ENCODE measurements at places on chromosomes 5 and 9.

DNA sequence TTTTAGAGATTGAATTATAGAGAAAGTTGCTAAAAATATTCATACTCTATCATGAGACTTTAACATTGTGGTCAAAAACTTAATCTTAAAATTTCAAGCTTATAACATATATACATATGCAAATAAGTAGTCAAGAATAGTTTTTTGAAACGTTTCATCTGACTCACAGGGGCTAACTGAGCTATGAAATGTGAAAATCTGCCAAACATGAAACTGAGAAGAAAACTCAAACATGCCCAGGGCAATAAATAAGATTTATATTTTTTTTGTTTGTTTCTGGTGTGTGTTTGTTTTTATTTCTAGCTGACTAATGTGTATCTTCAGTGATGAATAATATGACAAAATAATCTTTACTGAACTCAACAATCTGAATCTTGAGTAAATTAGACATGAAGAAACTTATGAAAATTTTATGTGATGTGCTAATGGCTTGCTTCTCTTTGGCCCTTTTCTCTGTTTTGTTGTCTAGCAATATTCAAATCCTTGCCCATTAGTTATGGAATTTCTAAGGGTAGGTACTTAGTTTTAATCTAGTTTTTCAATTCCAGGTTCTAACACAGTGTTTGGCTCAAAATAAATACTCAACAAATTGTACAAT is 99.9 kb downstream of the FAM174A start:
- DNase-seq: no peak

- no peak for DNase-seq
Measured at GRCh38 chr5:151646334-151646733, 40.4 kb downstream of the SPARC start.

DNA sequence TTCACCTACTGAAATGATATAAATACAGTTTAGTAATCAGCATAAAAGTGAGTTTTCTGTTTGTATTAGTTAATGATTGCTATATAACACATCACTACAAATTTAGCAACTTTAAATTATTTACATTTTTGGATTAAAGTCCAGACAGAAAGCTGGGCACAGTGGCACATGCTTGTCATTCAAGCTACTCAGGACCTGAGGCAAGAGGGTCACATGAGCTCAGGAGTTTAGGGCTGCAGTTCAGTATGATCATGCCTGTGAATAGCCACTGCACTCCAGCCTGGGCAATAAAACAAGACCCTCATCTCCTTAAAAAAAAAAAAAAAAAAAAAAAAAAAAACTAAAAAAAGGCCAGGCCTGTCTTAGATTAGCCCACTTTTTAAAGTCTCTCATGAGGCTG is 273.6 kb upstream of the CTNND2 start:
- DNase-seq: no peak

DNA sequence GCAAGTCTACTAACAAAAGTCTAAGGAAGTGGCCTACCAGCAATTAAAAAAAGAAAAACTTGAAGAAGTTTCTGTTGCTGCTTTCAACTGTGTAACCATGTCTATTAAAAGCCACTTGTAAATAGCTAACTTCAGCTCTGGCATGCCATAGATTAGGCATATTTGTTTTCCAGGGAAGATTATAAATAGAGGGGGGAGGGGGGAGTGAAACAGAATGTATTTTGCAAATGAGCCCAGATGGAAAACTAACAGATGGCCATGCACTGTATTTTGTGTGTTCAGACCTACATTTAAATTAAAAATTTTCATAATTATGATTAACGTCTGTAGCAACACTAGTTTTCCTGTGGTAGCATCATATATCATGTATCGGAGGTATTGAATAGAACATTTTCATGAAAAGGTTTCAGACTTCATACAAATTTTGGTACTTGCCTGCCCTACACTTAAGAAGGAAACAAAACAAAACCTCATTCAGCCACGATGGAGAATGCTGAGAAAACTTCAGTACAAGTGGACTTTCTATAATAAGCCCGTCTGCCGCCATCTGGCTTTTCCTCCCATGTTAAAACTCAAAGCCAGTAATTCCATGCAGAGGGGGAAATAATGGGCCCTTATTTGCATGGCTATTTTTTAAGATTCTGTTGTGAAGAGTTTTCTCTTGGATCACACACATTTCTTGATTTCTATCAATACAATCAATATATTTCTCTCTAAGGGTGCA is 220.4 kb upstream of the SMARCA2 start:
- no peak for DNase-seq

DNA sequence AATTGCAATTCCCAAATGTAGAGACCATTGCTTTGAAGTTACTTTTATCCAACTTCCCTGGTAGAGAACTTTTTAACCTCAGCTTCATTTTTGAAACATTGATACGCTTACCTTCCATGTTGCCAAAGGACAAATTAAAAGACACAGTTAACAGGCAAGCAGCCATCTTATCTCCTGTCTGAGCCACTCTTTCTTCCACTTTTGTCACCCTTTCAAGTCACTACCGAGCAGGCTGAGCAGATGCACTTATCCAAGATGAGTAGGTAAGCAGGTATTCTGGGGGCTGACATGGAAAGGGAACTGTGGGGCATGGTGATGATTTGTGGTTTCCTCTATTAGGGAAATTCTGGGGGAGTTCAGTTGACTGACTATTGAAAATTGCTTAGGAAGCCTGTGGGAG is 66.7 kb downstream of the DOCK2 start:
- no peak for DNase-seq

DNA sequence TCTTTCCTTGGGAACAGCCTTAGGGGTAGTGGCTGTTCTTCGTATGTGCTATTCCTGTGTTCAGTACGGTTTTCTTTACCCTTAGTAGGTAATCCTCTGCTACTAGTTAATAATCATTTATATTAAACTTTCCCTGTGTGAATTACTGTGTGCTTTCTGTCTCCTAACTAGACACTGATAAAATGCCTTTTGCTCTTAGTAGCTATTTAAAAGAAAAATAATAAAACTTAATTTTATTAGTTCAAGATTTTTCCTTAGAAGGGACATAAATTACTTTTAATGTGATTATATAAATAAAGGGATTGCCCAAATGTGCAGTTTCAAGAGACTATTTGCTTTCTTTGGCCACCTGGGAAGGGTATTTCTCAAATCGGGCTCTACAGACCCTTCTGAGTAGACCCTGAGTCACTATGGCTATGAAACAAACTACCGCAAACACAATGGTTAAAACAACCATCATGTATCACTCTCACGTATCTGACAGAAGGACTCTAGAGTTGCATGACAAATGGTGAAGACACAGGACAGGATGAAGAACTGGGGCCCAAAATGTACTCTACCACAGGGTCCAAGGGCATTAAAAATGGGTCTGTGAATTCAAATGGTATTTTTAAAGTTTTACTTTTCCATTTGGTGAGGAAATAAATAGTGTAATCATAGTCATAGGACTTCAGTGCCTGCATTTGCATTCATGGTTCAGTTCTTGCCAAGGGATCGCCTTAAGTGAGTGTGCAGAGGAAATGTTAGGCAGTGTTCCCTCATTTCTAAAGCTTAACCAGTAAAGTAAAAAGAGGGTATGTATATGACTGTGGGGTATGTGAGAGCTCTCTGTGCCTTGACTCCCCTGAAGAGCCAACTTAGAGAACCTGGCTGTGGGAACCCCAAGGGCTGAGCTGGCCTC is 97.0 kb downstream of the TSSK1B start:
- DNase-seq: no peak

GRCh38 chr9:2599896-2600295 is 21.7 kb upstream of the VLDLR start:
- DNase-seq: no peak

DNA sequence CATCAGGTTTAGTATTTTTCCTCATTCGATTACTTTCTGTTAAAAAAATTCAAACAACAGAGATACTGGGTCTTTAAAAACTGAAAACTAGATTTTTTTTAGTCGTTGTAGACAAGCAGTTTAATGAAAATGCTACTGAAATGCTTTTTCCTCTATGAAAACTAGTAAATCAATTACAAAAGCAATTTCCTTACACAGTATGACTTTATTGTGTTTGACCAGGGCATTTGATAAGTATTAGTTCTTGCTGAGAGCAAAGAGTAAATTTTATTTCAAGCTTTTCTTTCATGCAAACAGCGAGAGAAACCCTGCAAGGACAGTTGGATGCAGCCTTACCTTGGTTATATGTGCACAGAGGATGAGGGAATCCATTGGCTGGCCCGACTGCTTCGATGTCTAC is 308.5 kb downstream of the MAT2B start:
- DNase-seq: no peak

Measured in HS-27A (cell line).